ENCODE measurements at places on chromosomes 5 and 9. TPM values are rescaled to one million over a fixed set of nuclear protein-coding genes. Genes with fewer than 3 reads are reported as not detected.

DNA sequence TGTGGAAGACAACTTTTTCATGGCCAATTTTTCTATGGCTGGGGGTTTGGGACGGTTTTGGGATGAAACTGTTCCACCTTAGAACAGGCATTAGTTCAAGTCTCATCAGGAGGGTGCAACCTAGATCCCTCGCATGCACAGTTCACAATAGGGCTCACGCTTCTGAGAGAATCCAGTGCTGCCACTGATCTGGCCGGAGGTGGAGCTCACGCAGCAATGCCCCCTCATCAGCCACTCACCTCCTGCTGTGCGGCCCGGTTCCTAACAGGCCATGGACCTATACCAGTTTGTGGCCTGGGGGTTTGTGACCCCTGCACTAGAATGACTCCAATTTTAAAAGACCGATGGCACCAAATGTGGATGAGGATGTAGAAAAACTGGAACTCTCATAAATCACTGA, 127.2 kb upstream of the IER5L start:
- no peaks in the 10 kb centered on the region for H3K4me1 ChIP-seq
- H3K27ac ChIP-seq = no peak overlapping the region
- no peaks in the 10 kb centered on the region for H3K36me3 ChIP-seq
- H3K27me3 ChIP-seq = no peaks in the 10 kb centered on the region
- DNase-seq = peak; percentile 35

- no peak for DNase-seq
- H3K4me1 ChIP-seq = peaks cover 3% of the 10 kb centered on the region
Measured at GRCh38 chr5:102795526-102795925, 40.4 kb downstream of the PAM start.

GRCh38 chr5:68007451-68007850, 208.1 kb upstream of the PIK3R1 start:
- H3K4me1 ChIP-seq = no peaks in the 10 kb centered on the region
- no peaks in the 10 kb centered on the region for H3K27me3 ChIP-seq
- H3K27ac ChIP-seq = no peak overlapping the region
- no peak overlapping the region for H3K4me3 ChIP-seq
- DNase-seq = peak; percentile 55
- H3K36me3 ChIP-seq = no peaks in the 10 kb centered on the region

- no peak overlapping the region for H3K27ac ChIP-seq
- no peak overlapping the region for H3K4me3 ChIP-seq
- H3K4me1 ChIP-seq = no peaks in the 10 kb centered on the region
- H3K36me3 ChIP-seq = no peaks in the 10 kb centered on the region
Measured at GRCh38 chr5:39314591-39314990, 49.7 kb downstream of the C9 start.

GRCh38 chr5:180070756-180071530, 616 bp downstream of the RNF130 start:
- H3K27ac ChIP-seq = peak overlapping the region; percentile 90
- H3K4me1 ChIP-seq = peaks cover 20% of the 10 kb centered on the region
- no peaks in the 10 kb centered on the region for H3K27me3 ChIP-seq
- no peaks in the 10 kb centered on the region for H3K36me3 ChIP-seq

- no peak for DNase-seq
- H3K36me3 ChIP-seq = no peaks in the 10 kb centered on the region
- no peak overlapping the region for H3K4me3 ChIP-seq
- no peaks in the 10 kb centered on the region for H3K27me3 ChIP-seq
Measured at GRCh38 chr5:170393235-170393634, 4.1 kb upstream of the KCNMB1 start.

SLC27A6 gene
- total RNA-seq = 12.9 TPM

PPP1R26 gene
- total RNA-seq = 10.3 TPM

ZBED3 gene
- total RNA-seq = 11.1 TPM

SHOC1 gene
- total RNA-seq = 3.7 TPM

C1QTNF2 gene
- total RNA-seq = 0.83 TPM

Data from adrenal gland (tissue), 19 donors.